ENCODE measurements at places on chromosomes 2 and 18.

GRCh38 chr18:59885579-59886163 lies 14.1 kb upstream of the PMAIP1 start:
- DNase-seq, result no peak

GRCh38 chr2:39433586-39434195 lies 3.4 kb downstream of the MAP4K3 start:
- DNase-seq, result no peak

GRCh38 chr2:236717729-236718128 lies 148.1 kb downstream of the ACKR3 start:
- DNase-seq, result no peak

DNA sequence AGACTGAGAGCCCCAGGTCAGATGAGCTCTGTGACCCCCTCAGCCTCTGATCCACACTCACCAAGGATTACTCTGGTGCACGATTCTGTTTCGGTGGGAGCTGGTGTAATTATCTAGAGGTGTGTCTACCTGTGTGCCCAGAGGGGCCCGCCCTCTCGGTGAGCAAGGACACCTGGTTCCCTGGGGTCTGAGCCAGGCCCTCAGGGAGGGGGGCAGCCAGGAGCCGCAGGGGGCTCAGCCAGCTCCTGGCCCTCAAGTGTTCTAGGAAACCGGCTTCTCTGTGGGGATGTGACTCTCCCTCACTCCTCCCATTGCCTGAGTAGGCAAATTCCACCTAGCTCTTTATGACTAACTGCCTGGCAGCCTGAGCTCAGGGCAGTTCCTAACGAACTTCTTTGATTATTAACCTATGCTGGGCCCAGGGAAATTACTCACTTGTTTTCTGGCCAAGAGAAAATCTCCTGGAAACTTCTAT lies 17.4 kb downstream of the AGAP1 start:
- no peak for DNase-seq

DNA sequence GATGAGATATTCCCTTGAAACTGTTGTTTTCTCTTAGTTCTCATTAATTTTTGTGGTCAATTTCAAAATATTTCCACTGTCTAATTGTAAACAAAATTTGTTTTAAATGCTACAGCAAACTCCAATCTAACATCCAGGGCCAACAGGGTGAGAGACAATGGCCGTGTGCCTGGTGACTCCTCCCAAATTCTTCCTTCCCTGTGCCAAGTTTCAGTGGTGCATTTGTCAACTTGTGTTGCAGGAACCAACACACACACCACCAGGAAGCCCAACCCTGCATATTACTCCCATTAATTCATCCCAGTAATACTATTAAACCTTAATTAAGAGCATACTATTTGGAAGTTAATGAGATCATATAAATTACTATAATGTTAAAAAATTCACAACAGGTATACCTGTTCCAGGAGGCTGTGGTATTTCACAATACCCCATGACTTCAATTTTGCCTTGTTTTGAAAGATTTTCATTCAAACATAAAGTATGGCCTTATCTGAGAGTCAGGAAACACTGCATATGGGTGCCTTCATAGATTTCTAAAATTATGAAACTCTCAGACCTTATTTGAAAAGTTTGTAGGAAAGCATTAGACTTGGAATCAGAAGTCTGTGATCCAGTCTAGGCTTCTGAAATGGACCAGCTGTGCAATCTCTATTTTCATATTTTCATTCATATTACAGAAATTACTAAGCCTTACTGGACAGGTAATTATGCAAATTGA lies 1.1 kb downstream of the SERPINB2 start:
- no peak for DNase-seq

GRCh38 chr2:200748779-200749178 lies 62.9 kb upstream of the BZW1 start:
- no peak for DNase-seq

GRCh38 chr2:200834701-200835100 lies 23.0 kb downstream of the BZW1 start:
- DNase-seq, result no peak

- no peak for DNase-seq
Observed at GRCh38 chr2:3042601-3043585, 334.7 kb downstream of the EIPR1 start.

DNA sequence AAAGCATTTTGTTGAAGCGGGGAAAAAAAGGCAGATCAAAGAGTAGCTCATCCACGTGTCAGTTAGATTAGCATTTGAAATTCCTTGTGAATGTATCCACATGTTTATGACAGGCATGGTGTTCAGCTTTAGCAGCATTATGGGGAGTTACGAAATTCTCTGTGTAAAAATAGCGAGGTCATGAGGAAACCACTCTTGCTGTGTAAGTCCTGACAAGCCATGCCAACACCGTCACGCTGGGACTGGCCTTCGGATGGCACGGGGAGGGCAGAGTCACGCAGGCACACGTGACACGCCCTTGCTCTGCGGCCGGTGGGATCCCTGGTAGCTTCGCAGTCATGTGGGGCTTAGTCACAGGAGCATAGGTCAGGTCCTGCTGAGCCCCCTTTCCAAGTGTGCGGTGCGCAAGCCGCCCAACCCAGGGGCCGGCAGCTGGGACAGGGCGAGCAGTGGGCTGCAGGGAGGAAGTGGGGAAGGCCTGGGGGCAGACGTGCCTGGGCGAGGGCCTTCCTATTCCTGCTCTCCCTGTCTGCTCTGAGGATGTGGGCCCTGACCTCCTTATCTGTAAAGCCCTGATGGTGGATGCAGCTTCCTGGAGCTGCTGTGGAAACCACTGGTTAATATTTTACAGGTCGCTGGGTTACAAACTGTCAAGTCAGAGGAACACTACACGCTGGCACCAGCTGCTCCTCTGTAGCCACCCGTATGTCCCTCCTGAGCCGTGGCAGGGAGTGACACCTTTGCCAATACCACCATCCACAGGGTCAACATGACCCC lies 18.0 kb downstream of the MBP start:
- no peak for DNase-seq

DNA sequence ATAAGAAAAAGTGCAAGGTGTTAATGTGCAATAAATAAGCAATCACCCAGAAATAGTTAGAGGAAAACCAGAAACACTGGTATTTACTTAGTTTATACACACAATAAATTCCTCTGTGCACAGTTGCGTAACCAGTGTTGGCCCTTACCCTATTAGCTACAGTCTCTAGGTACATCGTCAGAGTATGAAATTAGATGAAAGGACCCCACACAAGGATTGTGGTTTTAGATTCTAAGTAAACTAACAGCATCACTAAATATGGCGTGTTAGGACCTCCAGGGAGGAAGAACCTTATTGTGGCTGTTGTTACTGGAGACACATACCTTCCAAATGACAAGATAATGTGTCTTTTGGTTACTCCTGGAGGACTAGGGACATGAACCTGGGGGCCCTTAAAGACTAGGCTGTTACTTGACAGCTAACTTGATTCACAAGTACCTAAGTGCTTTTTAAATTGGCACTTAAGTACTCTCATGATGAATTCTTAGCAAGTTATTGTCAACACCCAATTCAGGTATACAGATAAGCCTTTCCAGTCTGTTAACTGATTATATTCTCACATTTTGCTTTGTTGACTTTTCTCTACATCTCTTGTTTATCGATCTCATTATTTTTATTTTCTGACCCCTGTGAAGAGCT lies 115.3 kb downstream of the FEZ2 start:
- no peak for DNase-seq

GRCh38 chr2:23679044-23679443 lies 247.9 kb downstream of the ATAD2B start:
- no peak for DNase-seq

- DNase-seq, result no peak
Observed at GRCh38 chr18:75070625-75071483, 138.1 kb downstream of the PTGR3 start.

DNA sequence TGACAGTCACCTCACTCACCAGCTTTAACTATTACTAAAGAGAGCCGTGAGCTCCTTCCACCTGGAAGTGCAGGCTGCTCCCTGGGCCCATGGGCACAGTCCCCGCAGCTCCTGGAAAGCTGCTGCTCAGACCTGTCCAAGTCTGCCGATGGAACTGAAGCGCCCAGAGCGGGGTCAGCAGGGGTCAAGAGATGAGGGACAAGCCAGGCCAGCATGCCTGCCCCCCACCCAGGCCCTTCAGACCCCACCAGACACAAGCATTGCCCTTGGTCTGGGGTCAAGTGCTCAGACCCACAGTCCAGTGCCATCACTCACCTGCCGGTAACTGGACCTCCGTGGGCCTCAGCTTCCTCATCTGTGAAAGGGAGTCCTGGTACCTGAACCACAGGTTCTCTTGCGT lies 59.9 kb downstream of the BIN1 start:
- no peak for DNase-seq

GRCh38 chr2:147352264-147353071 lies 492.4 kb upstream of the ACVR2A start:
- DNase-seq, result no peak

- DNase-seq, result no peak
Observed at GRCh38 chr18:45161850-45162249, 453.4 kb upstream of the SLC14A2 start.

DNA sequence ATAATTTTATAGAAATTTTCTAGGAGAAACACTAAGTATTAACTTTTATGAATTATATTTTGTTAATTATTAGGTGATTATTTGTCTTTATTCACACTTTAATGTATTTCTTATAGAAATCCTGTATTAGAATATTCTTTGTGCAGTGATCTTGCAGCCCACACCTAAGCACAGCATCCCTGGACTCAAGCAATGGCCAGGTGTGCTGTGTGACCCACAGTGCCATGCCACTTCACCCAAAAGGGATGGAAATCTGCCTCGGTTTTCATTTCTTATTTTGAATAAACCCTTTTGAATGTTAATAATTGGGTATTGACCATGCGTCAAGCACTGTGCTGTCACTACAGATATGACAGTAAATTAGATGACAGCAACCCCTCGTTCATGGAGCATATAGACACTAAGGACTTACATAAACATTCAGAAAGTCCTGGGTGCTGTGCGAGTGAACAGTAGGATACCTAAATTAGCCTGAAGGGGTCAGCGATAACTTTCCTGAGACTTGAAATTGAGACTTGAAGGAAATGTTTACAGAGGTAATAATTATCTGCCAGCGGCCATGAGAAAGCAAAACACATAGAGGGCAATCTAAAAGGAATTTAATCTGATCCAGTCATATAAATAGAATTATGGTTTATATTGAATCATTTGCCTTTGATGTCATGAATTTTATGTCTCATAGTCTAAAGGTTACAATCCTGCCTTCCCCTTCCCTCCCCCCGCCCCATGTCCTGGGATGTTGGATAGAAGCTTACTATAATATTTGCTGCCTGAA lies 52.7 kb upstream of the CALCRL start:
- DNase-seq, result peak; percentile 34

DNA sequence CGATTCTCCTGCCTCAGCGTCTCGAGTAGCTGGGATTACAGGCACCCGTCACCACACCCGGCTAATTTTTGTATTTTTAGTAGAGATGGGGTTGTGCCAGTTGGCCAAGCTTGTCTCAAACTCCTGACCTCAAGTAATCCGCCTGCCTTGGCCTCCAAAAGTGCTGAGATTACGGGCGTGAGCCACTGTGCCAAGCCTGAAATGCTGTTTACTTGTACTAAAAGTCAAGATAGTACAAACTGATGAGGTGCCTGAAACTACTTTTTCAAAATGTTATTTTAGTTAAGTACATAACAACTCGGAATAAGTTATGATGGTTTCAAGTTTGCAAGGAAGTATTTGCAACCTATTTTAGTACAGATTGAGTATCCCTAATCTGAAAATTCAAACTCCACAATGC lies 85.7 kb downstream of the CEP192 start:
- no peak for DNase-seq

GRCh38 chr2:183543222-183543621 lies 419.0 kb downstream of the NUP35 start:
- no peak for DNase-seq

DNA sequence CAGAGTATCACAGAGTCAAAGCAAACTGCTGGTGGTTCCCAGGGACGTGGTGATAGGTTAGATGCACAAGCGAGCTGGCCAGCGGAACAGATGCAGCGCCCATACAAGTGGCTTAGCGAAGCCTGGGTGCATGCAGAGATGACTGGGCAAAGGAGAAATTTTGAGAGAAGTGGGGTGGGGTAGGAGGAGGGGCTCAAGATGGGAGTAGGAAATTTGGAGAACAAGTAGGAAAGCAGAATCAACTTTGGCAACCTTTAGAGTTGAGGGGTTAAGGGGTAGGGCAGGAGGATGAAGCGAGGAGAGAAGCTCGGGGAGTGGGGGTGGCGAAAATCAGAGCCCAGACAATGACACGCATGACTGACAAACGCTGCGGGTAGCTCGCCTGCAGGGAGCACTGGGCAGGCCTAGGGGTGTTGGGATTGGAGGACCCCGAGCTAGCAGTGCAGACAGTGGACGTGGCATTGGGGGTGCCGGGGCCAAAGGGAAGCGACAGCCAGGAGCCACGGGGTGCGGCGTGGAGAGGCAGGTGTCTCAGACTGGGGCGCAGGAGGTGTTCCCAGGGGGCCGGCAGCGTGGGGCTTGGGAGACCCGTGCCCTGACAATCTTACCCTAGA lies 431 bp downstream of the FAM98A start:
- peak; percentile 45 for DNase-seq

- DNase-seq, result no peak
Observed at GRCh38 chr2:1137913-1138391, 187.3 kb downstream of the SNTG2 start.

DNA sequence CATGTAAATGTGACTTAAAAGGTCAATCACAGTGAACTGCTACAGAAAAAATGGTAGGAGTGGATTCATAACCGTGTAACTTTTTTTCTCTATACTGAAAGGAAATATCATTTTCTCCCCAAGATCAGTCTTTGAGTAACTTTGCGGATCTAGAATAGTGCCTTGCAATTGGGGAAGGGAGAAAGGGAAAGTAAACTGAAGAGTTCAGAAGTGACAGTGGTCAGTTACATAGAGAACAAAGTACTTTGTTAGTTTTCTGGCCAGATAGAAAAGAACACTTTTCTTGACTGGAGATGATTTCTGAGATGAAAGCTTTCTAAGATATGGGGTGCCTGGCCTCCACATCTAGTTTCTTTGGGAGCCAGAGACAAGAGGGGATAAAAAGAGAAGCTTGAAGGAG lies 26.6 kb downstream of the PARD3B start:
- DNase-seq, result no peak

DNA sequence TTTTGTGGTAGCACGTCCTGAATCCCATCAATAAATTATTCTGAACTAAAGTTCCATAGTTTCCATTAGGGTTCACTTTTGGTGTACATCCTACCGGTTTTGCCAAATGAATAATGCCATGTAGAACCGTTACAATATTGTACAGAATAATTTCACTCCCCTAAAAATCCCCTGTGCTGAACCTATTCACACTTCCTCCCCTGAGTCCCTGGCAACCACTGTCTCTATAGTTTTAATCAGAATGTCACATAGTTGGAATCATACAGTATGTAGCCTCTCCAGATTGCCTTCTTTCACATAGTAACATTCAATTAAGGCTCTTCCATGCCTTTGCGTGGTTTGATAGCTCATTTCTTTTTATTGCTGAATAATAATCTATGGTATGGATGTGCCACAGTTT lies 9.6 kb upstream of the CASP8 start:
- no peak for DNase-seq

Data from cerebellar cortex (tissue), 1 donor.